CD4-positive, alpha-beta T cell treated with Interleukin-15 for 4 hours (primary cell): ENCODE measurements at places on chromosomes 2 and 18.

DNA sequence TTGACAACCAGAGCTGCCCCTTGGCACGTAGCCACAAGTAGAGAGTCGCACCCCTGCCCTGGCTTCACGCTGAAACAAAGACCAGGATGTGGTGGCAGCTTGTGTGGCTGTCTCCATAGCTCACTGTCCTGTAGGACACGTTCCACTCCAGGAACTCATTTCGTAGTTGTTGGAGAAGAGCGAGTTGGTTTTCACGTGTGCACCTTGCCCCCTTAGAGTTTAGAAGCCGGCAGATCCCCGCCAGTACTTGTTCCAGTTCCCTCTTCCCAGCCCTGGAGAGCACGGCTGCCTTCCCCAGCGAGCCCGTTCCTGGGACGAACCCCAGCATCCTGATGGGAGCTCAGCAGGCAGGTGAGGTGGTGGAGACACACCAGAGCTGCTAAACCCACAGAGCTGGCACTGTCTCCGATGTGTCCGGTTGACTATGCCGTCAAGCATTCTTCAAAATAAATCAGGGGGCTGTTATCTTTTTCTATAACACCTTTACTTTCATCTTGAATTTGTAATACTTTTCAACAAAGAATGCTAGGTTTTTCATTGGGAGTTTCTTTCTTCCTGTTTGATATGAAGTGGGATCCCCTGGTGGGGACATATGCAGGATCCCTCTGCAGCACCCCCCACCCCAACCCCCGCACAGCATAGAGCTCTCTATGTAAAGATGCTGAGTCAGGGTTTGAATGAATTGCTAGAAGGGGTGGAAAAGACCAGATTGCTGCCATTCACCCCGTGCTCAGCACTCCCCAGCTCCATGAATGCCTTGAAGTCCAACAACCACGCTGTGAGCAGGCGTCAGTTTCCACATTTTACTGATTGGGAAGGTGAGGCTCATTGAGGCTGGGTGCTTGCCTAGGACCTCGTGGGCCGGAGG is 44.5 kb downstream of the GREB1 start:
- no peak for DNase-seq

DNA sequence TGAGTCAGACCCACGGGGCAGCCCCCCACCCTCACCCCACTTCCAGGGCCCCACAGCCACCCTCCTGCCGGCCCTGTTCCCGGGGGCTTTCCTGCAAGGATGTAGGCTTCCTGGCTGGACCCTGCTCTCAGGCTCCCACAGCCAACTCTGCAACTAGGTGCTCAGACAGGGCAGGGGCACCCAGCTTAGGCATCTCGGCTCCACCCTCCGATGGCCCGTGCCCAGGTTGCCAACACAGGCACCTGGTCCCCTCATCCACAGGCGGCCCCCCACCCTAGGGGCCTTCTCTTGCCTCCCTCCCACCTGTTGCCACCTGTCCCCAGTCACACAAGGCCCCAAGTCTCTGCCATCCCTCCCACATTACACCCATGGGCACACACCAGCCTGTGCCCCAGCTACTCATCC is 34.6 kb downstream of the HS6ST1 start:
- DNase-seq = no peak

- DNase-seq = no peak
Measured at GRCh38 chr2:119249855-119250717, 26.5 kb downstream of the STEAP3 start.

- DNase-seq = no peak
Measured at GRCh38 chr2:241665731-241666440, 20.7 kb downstream of the DTYMK start.

- DNase-seq = no peak
Measured at GRCh38 chr2:215530191-215530968, 94.5 kb upstream of the FN1 start.

GRCh38 chr2:46331109-46331766 is 34.0 kb downstream of the EPAS1 start:
- no peak for DNase-seq

DNA sequence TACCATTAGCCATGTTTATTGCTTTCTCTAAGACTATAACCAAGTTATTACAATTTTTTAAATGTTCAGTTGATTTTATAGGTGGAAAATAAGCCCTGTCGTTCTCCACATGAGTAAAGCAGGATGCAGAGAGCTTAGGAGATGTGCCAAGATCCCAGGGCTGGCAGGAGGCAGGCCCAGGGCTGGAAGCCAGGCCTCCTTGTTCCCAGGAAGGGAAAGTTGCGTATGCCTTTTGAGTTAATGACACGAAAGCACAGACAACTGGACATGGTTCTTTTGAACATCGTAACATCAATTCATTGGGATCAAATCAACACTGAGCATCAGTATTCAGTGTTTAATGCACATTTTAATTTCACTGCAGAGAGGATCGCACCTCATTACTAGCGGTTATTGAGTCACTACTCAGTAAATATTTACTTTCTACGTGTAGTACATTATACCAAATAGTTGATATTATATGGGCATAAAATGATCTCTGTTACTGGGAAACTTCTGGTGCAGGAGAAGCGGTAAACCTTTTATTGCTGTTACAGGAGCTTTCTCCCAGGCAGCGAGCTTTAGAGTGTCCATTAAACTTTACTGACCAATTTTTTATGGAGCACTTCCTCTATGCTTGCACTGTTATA is 60.0 kb downstream of the RNF144A start:
- no peak for DNase-seq

GRCh38 chr2:85748985-85749875 is 4.6 kb upstream of the ATOH8 start:
- no peak for DNase-seq

GRCh38 chr2:140359056-140359771 is 1579.0 kb upstream of the NXPH2 start:
- DNase-seq = no peak

DNA sequence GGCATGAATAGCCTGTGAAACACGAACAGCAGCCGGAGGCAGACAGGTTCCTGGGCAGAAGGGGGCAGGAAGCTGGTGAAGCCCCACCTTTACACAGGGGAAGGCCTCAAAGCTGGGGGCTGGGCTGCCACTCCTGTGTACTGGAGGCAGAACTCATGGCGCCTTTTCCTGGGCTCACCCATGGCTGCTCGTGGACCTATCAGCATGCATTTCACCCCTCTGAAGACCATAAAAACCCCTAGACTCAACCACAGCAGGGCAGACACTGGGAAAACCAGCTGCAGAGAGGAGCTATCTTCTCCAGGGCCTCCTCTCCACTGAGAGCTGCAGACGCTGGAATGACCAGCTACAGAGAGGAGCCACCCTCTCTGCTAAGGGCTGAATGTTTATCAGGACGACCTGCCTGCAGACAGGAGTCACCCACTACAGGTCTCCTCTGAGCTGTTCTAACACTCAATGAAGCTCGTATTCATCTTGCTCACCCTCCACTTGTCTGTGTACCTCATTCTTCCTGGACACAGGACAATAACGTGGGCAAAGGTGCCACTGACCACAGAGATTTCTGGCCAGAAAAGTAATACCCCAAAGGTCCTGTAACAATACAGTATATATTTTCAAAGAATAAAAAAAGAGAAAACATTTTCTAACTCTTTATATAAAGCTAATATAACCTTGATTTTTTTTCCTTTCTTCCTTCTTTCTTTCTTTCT is 18.9 kb upstream of the CCDC88A start:
- DNase-seq = no peak

DNA sequence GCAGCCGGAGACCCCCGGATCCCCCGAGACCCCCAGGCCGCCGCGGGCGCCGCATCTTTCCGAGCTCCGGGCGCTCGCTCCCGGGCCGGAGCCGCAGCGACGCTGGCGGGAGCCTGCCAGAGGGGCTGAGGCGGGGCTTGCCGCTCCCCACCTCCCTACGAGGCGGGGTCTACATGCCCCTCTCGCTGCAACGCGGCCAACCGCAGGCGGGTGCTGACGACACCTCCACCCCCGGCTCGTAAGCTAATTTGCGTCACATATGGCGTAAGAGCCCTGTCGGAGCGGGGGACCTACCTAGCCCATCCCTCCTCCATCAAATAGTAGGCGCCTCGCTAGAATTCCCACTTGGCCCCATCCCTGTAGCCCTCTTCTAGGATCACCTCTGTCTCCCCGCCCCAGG is at the start of gene PTPRN:
TSS of gene PTPRN (minus strand) at position 124 of the 400 bp plus-strand sequence. CDS start at position 55, 69 bp downstream.
- DNase-seq = no peak

DNA sequence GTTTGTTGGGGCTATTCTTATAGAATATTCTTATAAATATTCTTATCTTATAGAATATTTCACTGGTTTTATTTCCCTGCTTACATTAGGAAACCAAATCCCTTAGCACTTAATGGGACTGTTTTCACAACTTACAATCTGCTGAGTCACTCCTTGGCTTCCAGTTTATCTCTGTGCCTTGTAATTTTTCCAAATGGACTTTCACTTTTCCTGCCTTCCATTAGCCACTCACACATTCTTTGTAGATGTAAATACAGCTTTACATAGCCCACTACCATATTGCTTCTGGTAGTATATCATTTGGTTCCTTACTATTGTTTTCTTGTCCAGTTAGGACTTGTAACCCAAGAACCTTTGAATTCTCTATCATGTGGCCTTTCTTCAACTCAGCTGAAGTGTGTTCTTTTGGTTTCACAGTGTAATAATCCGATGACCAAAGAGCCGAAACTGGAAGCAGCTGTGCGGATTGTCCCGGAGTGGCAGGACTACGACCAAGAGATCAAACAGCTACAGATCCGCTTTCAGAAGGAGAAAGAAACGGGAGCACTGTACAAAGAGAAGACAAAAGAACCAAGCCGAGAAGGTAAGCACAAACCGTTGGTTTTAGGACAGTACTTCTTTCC is 96.1 kb downstream of the UGGT1 start:
- no peak for DNase-seq

- no peak for DNase-seq
Measured at GRCh38 chr2:237361194-237362004, 52.6 kb downstream of the COL6A3 start.

- no peak for DNase-seq
Measured at GRCh38 chr2:130190237-130190636, 8.0 kb downstream of the TUBA3E start.

DNA sequence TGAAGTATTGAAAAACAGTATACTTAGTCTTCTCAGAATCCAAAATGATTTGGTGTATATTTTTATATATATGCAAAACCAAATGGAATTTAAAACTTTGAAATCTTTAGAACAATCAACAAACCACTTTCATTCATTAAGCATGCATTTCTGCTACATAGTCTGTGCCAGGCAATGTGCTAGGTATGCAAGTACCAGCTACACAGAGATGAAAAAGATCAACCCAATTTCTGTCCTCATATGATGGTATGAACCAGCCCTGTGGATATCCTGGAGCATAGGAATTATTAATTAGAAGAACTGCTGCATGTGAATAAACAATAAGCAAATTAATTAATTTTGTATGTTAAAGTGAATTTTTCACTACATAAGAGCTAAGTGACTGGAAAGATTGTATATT is 51.2 kb upstream of the RTN4 start:
- DNase-seq = no peak
